ENCODE measurements at places on chromosomes 2 and 18. TPM values are rescaled to one million over a fixed set of nuclear protein-coding genes. Genes with fewer than 3 reads are reported as not detected.

YPEL5 gene
- 30.1 TPM for total RNA-seq

UGT1A10 gene
- total RNA-seq, result not detected

GRCh38 chr2:120551522-120551921 is 184.1 kb upstream of the GLI2 start:
- no peak for DNase-seq

DNA sequence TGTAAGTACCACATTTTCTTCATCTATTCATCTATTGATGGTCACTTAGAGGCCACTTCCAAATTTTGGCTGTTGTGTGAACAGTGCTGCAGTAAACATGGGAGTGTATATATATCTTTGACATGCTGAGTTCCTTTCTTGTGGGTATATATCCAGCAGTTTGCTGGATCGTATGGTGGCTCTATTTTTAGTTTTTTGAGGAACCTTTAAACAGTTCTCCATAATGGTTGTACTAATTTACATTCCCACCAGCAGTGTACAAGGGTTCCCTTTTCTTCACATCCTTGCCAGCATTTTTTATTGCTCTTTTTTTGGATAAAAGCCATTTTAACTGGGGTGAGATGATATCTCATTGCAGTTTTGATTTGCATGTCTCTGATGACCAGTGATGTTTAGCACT is 7.3 kb upstream of the ATP5MC3 start:
- no peak for DNase-seq

GRCh38 chr2:181185421-181185820 is 205.0 kb downstream of the UBE2E3 start:
- DNase-seq, result no peak

- DNase-seq, result no peak
These were observed 51.7 kb downstream of the PELI1 start for GRCh38 chr2:64092502-64092901.

All from H7 (cell line).